ENCODE measurements at places on chromosomes 16 and 17.

- DNase-seq: no peak
Measured at GRCh38 chr16:57566436-57566835, 24.0 kb downstream of the ADGRG5 start.

- DNase-seq: peak; percentile 20
Measured at GRCh38 chr17:27760069-27760885, 40.1 kb downstream of the NOS2 start.

- DNase-seq: peak; percentile 42
Measured at GRCh38 chr17:20010099-20010863, 1.1 kb downstream of the SPECC1 start.

DNA sequence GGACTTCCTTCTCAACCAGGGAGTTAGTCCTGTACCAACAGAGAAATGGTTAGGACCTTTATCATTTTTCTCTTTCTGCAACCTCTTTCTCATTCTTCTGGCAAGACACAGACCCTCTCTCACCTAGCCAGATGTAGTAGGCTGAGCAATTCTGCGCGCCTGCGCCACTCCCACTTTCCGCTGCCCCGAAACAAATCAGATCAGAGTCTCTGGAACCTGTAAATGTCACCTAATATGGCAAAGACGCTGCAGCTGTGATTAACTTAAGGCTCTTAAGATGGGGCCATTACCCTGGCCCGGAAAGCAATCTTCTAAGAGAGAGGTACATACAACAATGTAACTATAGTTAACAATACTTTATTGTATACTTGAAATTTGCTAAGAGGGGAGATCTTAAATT lies 94.3 kb upstream of the ASIC2 start:
- no peak for DNase-seq

DNA sequence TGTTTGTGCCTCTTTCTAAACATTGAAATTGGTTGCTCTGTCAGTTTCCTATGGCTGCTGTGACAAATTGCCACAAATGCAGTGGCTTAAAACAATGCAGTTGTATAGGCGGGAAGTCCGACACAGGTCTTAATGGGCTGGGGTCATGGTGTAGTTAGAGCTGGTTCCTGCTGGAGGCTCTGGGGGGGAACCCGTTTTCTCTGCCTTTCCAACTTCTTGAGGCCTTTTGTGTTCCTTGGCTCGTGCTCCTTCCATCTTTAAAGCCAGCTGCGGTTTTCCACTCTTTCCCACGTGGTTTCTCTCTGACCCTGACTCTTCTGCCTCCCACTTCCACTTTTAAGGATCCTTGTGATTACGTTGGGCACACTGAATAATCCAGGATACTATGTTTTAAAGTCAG lies 12.5 kb downstream of the EPN2 start:
- DNase-seq: peak; percentile 59

DNA sequence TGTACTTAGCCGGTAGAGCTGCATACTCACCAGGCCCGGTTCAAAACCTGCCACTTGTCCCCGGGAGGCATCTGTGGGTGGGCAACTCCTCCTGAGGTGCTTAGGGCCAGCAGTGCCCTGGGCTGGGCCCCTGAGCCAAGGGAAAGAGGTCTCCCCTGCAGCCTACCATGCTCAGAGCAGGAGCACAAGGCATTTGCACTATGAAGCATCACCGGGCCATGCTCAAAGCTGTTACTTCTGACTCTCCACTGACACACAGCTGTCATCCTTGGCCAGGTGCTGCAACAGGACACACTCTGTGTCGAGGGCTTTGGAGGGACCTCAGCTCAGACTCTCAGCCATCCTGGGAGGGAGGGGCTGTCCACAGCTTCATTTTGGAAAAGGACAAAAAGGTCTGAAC lies 37.2 kb downstream of the SLC38A8 start:
- no peak for DNase-seq

DNA sequence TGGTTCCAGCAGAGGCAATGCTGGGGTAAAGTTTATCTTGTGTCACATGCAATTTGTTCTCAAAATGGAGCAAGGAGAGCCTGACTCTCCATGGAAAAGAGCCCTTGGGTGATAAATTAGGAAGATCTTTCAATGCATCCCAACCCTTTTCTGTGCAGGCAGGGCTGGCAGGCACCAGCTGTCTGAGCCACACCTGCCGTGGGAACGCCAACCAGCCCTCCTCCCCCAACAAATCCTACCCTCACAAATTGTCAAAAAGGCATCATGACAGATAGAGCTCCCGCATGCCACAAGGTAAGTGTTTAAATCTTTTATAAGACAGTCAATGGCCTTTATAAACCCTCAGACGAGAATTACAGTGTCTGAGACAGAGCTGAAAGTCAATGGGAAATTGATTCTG lies 418.5 kb upstream of the CDH5 start:
- no peak for DNase-seq

GRCh38 chr17:76199469-76199868 lies 40.8 kb downstream of the RNF157 start:
- no peak for DNase-seq

GRCh38 chr17:21059761-21060160 lies 16.9 kb upstream of the USP22 start:
- DNase-seq: no peak

DNA sequence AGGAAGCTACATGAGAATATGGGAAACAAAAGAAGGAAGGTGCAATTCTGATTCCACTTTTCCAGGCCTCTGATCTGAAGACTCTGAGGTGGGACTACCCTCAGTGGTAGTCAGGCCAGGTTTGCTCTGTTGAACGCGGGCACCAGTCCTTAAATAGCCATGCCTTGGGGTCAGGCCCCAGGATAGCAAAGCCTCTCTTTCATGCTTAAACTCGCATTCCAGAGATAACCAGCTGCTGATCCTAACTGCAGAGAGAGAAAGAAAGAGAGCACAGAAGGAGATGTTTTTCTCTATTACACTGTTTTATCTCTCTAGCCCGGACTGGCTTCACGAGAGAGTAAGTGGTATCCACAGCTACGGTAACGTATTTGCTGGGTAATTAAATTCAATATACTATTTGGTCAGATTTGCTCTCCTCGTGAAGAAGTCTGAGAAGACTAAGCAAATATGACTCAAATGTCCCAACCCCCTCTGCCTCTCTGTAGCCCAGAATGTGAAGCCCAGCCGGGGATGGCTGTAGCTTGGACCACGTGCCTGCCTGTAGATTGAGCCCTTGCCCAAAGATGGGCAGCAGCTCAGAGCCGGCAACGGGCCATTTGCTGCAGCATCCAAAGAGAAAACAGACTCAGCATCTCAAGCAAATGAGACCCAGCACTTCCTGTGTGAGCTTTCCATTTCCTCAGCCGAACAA lies 122.2 kb downstream of the SMG6 start:
- no peak for DNase-seq

DNA sequence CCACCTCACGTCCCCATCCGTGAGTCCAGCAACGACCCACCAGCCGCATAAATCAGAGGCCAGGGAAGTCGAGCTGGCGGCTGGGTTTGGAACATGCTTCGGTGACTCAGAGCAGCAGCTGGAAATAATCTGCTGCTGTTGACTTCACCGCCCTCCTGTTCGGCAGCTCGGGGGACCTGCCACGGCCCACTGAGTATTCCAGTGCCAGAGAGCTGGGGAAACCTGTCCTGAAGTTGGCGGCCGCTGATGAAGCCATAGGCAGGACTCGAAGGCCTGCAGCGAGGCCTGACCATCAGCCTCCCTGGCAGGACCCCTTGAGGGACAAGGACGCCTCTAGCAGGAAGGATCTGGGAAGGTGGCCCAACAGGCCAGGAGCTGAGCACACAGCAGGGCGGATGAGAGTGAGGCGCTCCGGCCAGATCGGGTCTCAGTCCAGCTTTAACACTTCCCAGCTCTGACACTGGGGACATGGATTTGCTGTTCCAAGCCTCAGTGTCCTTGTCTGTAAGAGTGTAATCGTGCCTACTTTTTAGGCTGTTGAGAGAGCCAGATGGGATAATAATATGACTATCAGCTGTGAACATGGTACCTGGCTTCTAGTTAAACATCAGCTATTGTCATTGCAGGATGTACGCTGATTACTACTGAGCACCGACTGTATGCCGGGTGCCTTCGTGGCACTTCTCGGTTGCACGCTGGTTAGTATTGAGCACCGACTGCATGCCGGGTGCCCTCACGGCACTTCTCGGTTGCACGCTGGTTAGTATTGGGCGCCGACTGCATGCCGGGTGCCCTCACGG lies 50.4 kb upstream of the CIBAR2 start:
- no peak for DNase-seq

- DNase-seq: no peak
Measured at GRCh38 chr17:78128551-78129350, at the start of gene TMC6. TSS of gene TMC6 (minus strand) at chr17:78128755. CDS start at chr17:78126832, 1,923 bp downstream.

DNA sequence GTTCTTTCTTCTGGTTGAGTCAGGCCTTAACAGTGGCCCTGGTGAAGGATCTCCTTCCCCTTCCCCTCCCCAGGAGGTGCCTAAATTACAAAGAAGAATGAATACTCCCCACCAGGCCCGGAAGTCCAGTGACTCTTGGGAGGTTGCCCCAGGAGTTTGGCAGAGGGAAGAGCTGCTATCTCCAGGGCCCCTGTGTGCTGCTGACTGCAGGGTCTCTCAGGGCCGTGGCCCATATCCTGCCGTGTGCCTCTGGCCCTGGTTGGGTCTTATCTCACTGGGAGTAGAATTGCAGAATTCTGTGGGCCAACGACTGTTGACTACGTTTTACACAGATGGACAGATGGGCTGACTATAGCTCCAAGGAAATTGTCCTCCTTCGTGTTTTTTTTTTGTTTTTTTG lies 28.0 kb downstream of the AKAP1 start:
- DNase-seq: no peak

GRCh38 chr16:72149676-72150464 lies 22.1 kb downstream of the PMFBP1 start:
- no peak for DNase-seq

- DNase-seq: no peak
Measured at GRCh38 chr17:13027246-13027645, 9.4 kb upstream of the ELAC2 start.

DNA sequence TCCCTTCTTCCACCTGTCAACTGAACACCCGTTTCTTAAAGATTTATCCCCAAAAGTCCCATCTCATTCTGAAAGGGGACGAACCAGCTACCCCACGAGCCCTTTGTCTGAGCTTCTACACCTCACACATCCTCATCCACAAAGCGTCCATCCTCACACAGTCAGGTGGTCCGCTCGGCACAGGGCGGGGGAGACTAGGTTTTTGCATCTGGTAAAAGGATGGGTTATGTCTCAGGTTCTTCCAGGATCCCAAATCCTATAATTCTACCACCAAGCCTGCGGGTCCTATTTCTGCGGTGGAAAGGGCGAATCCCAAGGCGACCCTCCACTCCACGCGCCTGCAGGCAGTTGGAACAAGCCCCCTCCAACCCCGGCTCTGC lies 458 bp downstream of the GFOD2 start:
- no peak for DNase-seq

DNA sequence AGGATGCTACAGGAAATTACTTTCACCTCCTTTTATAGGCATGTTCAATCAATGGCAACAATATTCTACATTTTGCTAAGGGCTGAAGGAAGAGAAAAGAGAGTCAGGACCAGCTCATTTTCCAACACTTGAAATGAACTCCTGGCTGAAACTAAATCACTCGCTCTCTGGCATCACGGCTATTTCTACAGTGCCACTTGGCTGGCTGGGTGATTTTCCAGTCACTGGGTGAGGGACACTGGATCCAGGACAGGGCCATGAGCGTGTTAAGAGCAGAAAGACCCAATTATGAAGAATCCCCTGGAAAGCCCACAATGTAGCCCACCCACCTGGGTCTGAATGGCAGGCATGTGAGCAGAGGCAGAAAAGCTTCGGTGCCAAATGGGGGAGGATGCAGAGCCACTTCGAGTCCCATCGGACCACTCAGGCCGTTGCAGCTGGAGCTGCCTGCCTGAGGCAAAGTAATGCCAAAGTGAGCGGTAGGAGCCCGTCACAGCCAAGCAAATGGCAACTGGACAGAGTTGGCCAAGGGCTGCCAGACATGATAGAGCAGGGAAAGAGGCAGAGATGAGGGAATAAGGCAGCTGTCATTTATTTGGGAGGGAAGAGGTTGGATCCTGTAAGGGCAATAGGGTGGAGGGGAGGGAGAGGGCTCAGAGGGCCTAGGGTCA lies 246.2 kb downstream of the STX8 start:
- DNase-seq: no peak

GRCh38 chr16:87696726-87697125 lies 69.1 kb downstream of the KLHDC4 start:
- DNase-seq: no peak

GRCh38 chr17:18257982-18258355 lies 569 bp downstream of the FLII start:
- DNase-seq: peak; percentile 70

- no peak for DNase-seq
Measured at GRCh38 chr16:21710938-21711337, 47.2 kb downstream of the OTOA start.

- DNase-seq: no peak
Measured at GRCh38 chr17:73359987-73360410, 48.2 kb upstream of the CDC42EP4 start.

- peak; percentile 31 for DNase-seq
Measured at GRCh38 chr17:10316801-10317542, 55.8 kb downstream of the MYH13 start.

- DNase-seq: no peak
Measured at GRCh38 chr17:45036691-45037090, 14.7 kb downstream of the DCAKD start.

DNA sequence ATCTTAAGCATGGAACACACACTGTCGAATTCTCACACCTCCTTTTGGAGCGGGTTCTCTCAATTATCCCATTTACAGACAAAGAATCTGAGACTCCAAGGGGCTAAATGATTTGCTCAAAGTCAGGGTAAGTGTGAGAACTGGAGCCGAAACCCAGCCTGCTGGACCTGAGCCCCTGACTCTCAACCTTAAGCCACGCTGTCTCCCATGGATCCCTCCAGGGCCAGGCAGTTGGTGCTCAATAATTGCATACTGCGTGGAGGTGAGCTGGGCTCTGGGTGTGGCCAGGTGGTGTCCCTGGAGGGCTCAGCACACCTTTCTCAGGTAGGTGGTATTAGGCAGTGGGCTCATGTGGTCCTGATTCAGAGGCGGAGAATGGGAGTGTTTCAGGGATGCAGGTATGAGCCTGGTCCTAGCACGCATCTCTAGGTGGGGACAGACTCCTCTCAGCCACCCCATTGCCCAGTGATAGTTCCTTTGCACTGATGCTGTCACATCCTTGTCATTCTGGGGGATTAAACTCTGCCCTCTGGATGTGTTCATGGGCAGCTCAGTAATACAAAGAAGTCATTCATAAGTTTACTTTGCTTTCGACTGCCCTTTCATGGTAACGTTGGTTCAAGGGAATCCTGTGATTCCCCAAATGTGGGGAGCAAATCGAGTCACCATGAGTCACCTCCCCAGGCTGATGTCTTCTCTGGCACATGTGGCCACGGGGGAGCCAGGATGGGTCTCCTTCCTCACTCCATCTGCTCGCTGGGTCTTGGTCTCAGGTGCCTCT lies 399.5 kb upstream of the TNRC6C start:
- peak; percentile 85 for DNase-seq
